ENCODE measurements at places on chromosomes 3 and 15. TPM values are rescaled to one million over a fixed set of nuclear protein-coding genes. Genes with fewer than 3 reads are reported as not detected.

- no peaks in the 10 kb centered on the region for H3K4me1 ChIP-seq
- DNase-seq = peak; percentile 65
- no peaks in the 10 kb centered on the region for H3K27me3 ChIP-seq
- H3K36me3 ChIP-seq = no peaks in the 10 kb centered on the region
- no peak overlapping the region for H3K27ac ChIP-seq
These were observed 127.6 kb upstream of the AZI2 start for GRCh38 chr3:28476194-28476593.

- no peak for DNase-seq
- H3K27me3 ChIP-seq = no peaks in the 10 kb centered on the region
- no peaks in the 10 kb centered on the region for H3K36me3 ChIP-seq
- H3K27ac ChIP-seq = no peak overlapping the region
- H3K4me3 ChIP-seq = no peak overlapping the region
These were observed 130.0 kb downstream of the FRMD4B start for GRCh38 chr3:69255928-69256327.

Gene NT5DC2
- 364 TPM for total RNA-seq

Gene PLSCR5
- total RNA-seq = not detected

DNA sequence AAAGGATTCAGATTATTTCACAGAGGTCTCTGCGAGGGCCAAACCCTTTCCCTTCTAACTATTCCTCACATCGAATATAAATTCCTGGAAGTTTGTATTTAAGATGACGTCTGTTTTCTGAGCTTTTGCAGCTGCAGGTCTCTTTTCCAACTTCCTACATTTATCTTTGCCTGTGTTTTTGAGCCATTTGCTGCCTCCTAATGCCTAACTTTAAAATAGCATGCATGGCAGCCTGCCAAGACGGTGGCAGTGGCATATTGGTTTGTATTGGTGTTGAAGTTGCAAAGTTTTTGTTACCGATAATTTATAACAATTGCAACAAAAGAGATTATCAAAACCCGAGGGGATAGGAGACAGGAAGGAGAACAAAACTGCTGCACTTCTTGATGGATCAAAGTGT is 187.1 kb upstream of the DNAJC19 start:
- peak overlapping the region; percentile 47 for H3K4me3 ChIP-seq
- H3K4me1 ChIP-seq = peaks cover 50% of the 10 kb centered on the region
- H3K27ac ChIP-seq = no peak overlapping the region
- H3K27me3 ChIP-seq = no peaks in the 10 kb centered on the region
- DNase-seq = peak; percentile 52

DNA sequence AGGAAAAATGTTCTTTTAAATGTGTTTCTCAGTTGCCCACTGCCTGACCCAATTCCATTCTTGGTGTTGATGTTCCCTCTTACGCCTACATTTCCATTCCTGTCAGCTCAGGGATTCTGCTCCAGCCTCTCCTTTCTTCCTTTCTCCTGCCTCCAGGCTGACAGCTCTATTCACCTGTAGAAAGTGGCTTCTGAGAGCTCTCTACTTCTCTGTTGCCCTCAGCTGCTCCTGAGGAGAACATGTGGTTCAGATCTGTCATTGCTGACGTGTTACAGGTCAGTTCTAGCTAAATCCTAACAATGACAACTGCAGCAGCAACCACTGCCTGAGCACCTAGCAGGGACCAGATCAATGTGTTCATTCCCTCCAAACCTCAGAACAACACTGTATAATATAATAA is 144.9 kb upstream of the PLAAT1 start:
- no peaks in the 10 kb centered on the region for H3K27me3 ChIP-seq
- no peak overlapping the region for H3K4me3 ChIP-seq
- DNase-seq = no peak
